ENCODE measurements at places on chromosomes 5 and 9.

- no peak for DNase-seq
Measured at GRCh38 chr5:146815411-146815810, 63.1 kb downstream of the PPP2R2B start.

DNA sequence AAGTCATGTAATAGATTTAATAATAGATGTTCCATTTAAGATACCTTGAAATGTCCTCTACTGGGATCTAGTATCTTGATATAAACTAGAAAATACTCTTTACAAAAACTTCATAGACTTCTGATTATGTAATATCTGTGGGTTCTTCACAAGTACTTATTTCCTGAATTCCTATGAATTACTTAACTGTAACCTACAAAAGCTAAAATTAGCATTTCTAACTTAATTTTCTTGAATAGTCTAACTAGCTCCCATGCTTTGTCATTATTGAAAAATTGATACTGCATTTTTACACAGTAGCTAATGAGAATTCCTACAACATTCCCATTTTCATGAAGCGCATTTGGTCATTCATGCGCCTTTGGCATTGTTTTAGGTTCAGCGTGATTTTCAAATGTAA, 1828.2 kb downstream of the MAT2B start:
- DNase-seq, result no peak

DNA sequence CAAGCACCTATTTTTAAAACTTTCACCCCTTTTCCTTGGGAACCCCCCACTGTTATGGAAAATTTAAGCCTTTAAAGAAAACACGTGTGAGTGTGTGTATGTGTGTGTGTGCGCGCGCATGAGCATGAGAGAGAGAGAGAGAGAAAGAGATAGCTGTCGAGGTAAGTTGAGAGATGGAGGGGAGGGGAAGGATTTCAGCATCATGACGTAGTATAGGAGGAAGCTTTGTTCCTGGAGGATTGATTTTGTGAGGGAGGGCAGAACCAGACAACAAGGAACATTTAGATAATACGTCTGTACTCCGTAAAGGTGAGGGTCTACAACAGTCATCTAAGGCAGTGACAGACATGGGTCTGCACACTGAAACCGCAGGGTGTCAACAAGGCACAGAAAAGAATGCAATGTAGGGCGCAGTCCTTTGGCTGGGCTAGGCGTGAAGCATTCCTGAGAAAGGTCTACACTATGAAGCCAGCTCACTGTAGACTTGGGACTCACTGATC, 227.7 kb downstream of the SMARCA2 start:
- DNase-seq, result no peak

- DNase-seq, result no peak
Measured at GRCh38 chr5:8327016-8327415, 458.1 kb downstream of the MTRR start.

GRCh38 chr9:126317513-126317912, 9.1 kb upstream of the MVB12B start:
- peak; percentile 10 for DNase-seq

DNA sequence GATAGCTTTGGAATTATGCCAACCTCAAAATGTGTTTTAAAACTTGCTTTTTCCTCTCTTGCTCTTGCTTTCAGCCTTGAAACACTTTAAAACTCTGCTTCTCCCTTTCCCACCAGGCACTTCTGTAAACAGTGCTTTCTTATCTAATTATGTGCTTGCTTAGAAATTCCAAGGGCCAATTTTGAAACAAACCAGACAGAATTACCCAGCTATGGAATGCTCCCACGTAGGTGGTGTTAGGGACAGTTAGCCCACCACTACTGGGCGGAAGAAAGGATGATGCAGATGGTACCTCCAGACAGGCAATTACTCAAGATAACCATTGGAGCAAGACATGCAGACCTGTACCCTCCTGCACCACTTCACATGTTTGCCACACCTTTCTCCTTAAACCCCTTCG, 523.0 kb upstream of the PTPRD start:
- DNase-seq, result no peak

Measured in activated T-helper 1 cell treated with Interleukin-2 at 50 U/mL for 16 hours (primary cell).